ENCODE measurements at places on chromosomes 12 and 14. TPM values are rescaled to one million over a fixed set of nuclear protein-coding genes. Genes with fewer than 3 reads are reported as not detected.

Gene EPYC
- total RNA-seq = 0.31 TPM

Gene OLR1
- total RNA-seq = 11.3 TPM

Gene KRT72
- total RNA-seq = not detected

Gene STAC3
- total RNA-seq = 1.7 TPM

Gene PRKD1
- total RNA-seq = 17.2 TPM

Gene PTCSC3
- 0.64 TPM for total RNA-seq

Gene PZP
- total RNA-seq = 4.6 TPM

Gene KRT78
- total RNA-seq = not detected

Gene GDF11
- 2.8 TPM for total RNA-seq

Gene BTBD7
- total RNA-seq = 47.7 TPM

Gene SCARB1
- 31.3 TPM for total RNA-seq

Gene OTOGL
- 0.15 TPM for total RNA-seq

DNA sequence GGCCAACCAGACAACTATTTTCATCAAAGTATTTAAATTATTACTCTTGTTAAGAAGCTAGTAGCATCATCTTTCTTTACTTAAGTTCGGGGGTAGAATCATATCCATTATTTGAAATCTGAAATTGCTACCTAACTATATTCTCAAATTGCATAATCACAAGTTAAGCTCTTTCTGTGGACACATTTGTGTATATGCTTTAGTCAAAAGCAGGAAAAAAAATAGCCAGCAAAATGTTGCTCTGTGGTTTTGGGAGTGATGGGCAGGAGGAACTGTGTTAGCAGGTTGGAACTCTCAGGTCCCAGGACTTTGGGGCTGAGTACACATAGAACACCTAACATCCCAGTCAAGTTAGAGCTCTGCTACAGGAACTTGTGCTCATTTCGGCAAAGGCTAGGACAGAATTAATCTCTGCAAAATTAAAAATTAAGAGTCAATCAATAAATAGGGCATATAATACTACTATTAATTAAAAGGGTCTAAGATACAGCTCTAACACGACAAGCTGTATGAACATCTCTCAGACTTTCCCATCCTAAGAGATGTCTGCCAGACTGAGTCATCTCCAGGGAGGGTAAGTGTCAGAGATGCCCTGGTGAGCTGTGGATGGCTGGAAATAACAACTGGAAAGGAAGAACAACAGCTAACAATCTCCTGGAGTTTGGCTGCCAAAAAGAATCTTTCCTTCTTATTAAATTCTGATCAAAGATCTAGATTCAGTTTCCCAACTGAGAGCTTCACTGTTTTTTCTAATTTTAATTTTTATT lies 203.5 kb upstream of the GZMB start:
- DNase-seq = no peak

DNA sequence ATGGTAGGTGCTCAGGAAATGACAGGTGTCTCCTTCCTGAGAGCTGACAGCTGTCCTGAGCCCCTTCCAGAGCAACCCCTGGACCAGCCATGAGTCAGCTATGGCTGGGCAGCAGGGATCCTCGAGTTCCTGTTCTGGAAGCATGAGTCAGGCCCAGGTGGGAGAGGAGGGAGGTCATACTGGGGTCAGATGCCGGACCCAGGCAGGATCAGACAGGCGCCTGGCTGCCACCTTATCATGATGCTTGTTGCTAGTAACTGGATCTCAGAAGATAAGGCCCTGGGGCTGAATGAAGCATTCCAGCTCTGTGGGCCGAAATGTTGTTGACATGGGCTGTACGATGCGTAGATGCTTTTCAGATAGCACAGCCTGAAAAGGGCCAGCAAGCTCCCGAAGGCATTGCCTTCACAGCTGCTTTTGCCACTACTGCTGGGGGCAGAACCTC lies 17.4 kb upstream of the KRT7 start:
- DNase-seq = no peak

DNA sequence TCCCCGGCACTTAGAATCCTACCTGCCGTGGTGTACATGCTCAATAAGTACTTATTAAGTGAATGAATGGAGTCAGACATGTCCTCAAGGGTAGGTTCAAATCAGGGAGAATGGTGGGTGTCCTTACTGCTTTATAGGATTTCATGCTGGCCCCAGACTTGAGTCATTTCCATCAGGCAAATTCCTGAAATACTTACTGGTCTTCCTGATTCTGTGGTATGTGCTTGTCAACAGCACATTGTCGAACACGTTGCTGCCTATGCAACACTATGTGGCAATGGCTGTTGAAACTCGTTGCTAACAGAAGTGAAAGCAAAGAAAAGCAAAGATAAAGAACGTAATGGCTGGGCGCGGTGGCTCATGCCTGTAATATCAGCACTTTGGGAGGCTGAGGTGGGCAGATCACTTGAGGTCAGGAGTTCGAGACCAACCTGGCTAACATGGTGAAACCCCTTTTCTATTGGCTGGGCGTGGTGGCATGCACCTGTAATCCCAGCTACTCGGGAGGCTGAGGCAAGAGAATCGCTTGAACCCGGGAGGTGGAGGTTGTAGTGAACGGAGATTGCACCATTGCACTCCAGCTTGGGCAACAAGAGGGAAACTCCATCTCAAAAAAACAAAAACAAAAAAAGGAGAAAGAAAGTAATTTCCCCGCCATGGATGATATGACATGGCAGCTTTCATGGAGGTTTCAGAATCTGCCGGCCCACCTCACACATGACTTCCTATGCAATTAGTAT lies 214.9 kb downstream of the ZFP36L1 start:
- peak; percentile 73 for DNase-seq

GRCh38 chr14:75144944-75145343 lies 18.1 kb upstream of the NEK9 start:
- DNase-seq = no peak

- DNase-seq = no peak
These were observed 38.7 kb downstream of the TTC8 start for GRCh38 chr14:88863167-88863566.

- DNase-seq = no peak
These were observed 97.8 kb downstream of the VRK1 start for GRCh38 chr14:96894966-96895365.

DNA sequence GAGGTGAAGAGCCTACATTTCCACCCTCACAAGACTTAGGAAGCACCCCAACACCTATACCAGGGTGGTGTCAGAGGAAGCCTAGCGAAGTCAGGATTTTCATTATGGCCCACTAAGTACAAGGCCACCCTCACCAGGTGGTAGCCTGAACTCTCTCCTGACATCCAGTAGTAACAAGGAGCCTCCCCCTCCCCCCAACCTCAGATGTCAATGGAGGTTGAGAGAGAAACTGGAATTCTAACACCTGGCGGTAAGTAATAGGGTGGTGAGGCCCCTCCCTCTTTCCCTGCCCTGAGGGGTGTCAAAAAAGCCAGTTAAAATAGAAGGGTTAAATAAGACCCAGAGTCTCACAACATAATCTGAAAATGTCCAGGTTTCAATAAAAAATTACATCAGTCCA lies 37.6 kb downstream of the SINHCAF start:
- DNase-seq = no peak

DNA sequence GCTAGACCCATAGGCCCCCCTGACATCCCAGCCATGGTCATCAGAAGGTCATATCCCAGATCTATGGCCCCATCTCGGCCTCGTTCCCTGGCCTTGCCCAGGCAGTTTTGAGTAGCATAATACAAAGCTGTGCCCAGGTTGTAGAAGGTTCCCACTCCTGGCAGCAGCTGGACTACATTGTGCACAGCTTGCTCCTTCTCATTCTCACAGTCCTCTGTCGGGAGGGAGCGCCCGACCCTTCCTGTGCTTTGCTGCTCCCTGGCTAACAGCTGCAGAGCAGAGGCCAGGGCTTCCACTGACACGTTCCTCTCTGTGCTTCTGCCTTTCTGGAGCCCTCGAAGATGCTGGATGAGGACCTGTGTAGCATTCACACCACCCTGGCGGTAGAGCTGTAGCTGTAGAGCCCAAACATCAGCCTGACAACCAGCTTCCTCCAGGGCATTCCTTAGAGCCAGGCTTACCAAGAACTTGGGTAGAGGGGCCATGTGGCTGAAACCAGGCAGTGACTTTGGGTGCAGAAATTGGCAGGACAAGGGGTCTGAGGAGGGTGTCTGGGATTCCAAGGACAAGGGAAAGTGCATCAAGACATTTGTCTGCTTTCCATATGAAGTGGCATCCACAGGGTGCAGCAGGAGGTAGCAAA lies 1.0 kb downstream of the APOF start:
- DNase-seq = no peak

DNA sequence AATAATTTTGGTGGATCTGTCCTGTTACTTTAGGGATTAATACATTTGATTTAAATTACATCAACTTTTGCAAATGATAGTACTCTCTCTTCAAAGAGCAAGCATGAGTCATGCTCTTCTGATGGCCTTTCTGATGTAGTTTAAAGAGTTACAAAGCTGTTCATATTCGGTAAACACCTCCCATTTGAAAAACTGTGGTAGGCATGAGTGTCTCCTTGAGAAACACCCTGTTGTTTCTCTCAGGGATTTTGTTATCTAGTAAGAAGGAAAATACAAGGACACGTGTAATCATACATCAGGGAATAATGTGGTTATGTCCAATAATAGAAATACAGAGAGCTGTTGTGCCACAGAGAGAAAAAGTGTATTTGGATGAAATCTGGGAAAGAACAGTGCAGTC lies 53.3 kb upstream of the E2F7 start:
- no peak for DNase-seq

GRCh38 chr12:114952573-114953271 lies 268.7 kb upstream of the TBX3 start:
- peak; percentile 93 for DNase-seq

DNA sequence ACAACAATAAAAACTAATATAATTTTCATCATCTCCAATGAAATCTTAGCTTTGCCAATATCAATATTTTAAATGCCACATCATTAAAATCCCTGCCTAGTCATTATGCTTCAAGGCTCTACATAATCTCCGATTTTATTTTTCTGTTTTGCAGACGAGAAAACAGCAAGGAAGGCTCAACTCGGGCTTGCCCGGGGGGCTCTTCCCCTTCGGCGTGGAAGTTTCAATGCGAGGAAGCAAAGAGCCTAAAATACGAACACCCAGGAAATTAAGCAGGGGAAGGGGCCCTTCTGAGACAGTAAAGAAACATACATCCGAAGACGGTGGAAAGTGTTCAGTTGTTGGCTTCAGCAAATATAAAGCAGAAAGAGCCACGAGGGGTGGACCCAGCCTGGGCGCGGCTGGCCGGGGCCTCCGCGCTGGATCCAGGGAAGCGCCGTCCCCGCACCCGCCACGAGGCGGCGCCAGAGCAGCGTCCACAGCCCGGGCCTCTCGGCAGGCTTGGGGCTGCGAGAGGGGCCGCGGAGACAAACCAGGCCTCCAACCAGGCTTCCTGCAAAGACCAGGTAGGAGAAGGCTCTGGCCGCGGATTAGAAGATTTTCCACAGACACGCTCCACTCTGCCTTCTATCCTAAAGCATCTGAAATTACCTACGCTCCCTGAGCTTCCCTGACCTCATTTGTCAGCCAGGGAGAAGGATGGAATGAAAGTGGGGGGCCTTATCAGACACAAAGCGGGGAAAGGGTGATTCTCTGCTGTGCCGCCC lies 77.2 kb downstream of the SERPINA3 start:
- peak; percentile 78 for DNase-seq

GRCh38 chr14:57933349-57933748 lies 67.5 kb upstream of the SLC35F4 start:
- no peak for DNase-seq

GRCh38 chr14:74965486-74966153 lies 10.2 kb upstream of the PGF start:
- no peak for DNase-seq

- DNase-seq = no peak
These were observed 61.1 kb upstream of the C12orf71 start for GRCh38 chr12:27143256-27144069.

- DNase-seq = peak; percentile 87
These were observed 14.2 kb upstream of the CALM1 start for GRCh38 chr14:90382491-90383125.

- DNase-seq = peak; percentile 18
These were observed 484 bp upstream of the PRKCH start for GRCh38 chr14:61320806-61321384.

GRCh38 chr14:100268591-100269207 lies 29.8 kb downstream of the YY1 start:
- no peak for DNase-seq

- DNase-seq = no peak
These were observed 36.2 kb downstream of the PAPOLA start for GRCh38 chr14:96538097-96538989.

- DNase-seq = no peak
These were observed 13.5 kb upstream of the KRT8 start for GRCh38 chr12:52918351-52918750.

DNA sequence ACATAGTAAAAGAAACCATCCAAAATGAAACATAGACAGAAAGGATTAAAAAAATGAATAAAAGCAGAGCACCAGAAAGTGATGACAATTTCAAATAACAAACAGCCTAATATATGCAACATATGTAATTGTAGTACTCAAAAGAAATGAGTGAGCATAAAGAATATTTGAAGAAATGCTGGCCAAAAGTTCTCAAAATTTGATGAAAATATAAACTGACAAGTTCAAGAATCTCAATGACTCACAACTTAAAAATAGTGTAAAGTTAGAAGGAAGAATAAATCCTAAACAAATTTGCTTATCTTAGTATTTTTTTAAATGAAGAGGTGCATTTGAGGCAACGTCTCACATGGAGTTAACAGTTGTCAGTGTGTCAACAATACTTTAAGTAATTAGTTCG lies 498.9 kb downstream of the SLC6A15 start:
- DNase-seq = no peak

DNA sequence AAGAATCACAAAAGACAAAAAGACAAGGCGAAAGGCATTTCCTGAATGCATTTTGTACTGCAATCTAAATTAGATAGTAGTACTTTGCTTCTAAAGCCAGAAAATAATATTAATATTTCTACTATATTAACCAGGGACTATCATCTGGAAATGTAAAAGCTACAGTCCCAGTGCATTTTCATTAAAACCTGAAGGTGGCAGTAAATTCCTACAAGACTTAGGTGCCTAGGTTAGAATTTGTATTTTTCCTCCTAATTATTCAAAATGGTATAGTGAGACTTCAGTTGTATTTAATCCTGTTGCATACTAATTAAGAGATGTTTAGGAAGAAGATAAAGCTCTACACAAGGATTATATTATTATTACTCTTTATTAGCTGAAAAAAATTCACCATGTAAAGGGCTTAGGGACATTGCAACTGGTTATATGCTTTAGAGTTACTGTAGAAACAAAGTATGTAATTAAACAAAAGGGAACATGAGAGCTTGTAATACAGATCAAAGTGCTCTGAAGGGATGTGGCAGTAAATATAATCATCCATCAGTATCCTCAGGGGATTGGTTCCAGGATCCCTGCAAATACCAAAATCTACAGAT lies 53.6 kb downstream of the BRMS1L start:
- peak; percentile 34 for DNase-seq

DNA sequence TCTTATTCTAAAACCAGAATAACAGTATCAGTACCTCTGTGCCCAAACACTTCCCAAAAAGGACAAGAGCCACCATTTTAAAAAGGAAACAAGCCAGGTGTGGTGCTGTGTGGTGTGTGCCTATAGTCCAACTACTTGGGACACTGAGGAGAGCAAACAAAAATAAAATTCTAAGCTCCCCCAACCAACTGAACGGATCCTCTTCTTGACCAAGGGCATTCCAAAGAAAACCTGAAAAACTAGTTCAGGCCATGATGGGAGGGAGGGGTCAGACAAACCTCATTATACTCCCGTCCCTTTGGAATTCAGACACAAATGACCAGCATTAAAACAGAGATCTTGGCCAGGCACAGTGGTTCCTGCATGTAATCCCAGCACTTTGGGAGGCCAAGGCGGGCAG lies 20.5 kb downstream of the SLC11A2 start:
- peak; percentile 67 for DNase-seq

GRCh38 chr12:18753481-18754123 lies 15.7 kb downstream of the CAPZA3 start:
- no peak for DNase-seq
